ENCODE measurements at places on chromosomes 11 and 22. TPM values are rescaled to one million over a fixed set of nuclear protein-coding genes. Genes with fewer than 3 reads are reported as not detected.

The LRP4 gene
- 0.93 TPM for total RNA-seq

The C1QTNF5 gene
- 43.1 TPM for total RNA-seq

The USH1C gene
- total RNA-seq = not detected

The APOBEC3B gene
- 5.9 TPM for total RNA-seq

The MFRP gene
- total RNA-seq = not detected

The C11orf71 gene
- total RNA-seq = 3.6 TPM

The FOXR1 gene
- total RNA-seq = not detected

The HTR3B gene
- total RNA-seq = not detected

The NAALADL1 gene
- 4.4 TPM for total RNA-seq

The GAB2 gene
- 32.8 TPM for total RNA-seq

The RASL10A gene
- 0.80 TPM for total RNA-seq

The GAB4 gene
- total RNA-seq = not detected

The RBM7 gene
- 39.5 TPM for total RNA-seq

The MS4A6A gene
- total RNA-seq = 0.40 TPM

The ROM1 gene
- 3.7 TPM for total RNA-seq

The TYR gene
- not detected for total RNA-seq

The MRGPRF gene
- not detected for total RNA-seq

The ZNF280B gene
- 2.2 TPM for total RNA-seq

The CENPM gene
- 19.7 TPM for total RNA-seq

The SLC25A17 gene
- total RNA-seq = 23.8 TPM

The MMP27 gene
- total RNA-seq = not detected

The MMP11 gene
- 5.3 TPM for total RNA-seq

The CRACR2B gene
- 4.1 TPM for total RNA-seq

The IFITM10 gene
- total RNA-seq = not detected

The SH3BP1 gene
- total RNA-seq = 0.79 TPM

The TPH1 gene
- total RNA-seq = 0.13 TPM

The EIF3D gene
- total RNA-seq = 437 TPM

The NECTIN1 gene
- total RNA-seq = 12.4 TPM

The PHRF1 gene
- 37.8 TPM for total RNA-seq

The ACTN3 gene
- not detected for total RNA-seq

The OR51E2 gene
- not detected for total RNA-seq

The KDM4E gene
- not detected for total RNA-seq

The TUB gene
- 13.0 TPM for total RNA-seq

The NFAM1 gene
- total RNA-seq = not detected

The VWCE gene
- 6.4 TPM for total RNA-seq

The SLN gene
- not detected for total RNA-seq

The APOL5 gene
- total RNA-seq = not detected

The CUL5 gene
- total RNA-seq = 63.8 TPM

The SUN2 gene
- total RNA-seq = 101 TPM

The GGT5 gene
- total RNA-seq = 2.3 TPM

The POLR2L gene
- 114 TPM for total RNA-seq

The OR51B2 gene
- total RNA-seq = not detected

The TRIM48 gene
- total RNA-seq = not detected

The TSPAN32 gene
- total RNA-seq = not detected

The UPK3A gene
- not detected for total RNA-seq

The SERPING1 gene
- not detected for total RNA-seq

The DSCAML1 gene
- total RNA-seq = not detected

The TCF20 gene
- 43.4 TPM for total RNA-seq

The PRR5 gene
- 1.1 TPM for total RNA-seq

The THAP12 gene
- total RNA-seq = 89.0 TPM

The LIPT2 gene
- total RNA-seq = 2.0 TPM

The GLYATL2 gene
- total RNA-seq = not detected

The C11orf91 gene
- total RNA-seq = 0.27 TPM
